IPS DF 6.9 (cell line): ENCODE measurements at places on chromosomes 3 and 15.

- no peak for DNase-seq
These were observed 46.0 kb downstream of the RHCG start for GRCh38 chr15:89450076-89451006.

- no peak for DNase-seq
These were observed 242.1 kb downstream of the ITPR1 start for GRCh38 chr3:4735243-4735642.

GRCh38 chr3:122313281-122313680, 11.8 kb upstream of the CSTA start:
- DNase-seq = no peak

- DNase-seq = peak; percentile 54
These were observed 69.7 kb upstream of the LINGO1 start for GRCh38 chr15:77702211-77702957.

- DNase-seq = no peak
These were observed 143.2 kb downstream of the KLHL25 start for GRCh38 chr15:85651548-85651947.

GRCh38 chr3:30457726-30458125, 148.7 kb upstream of the TGFBR2 start:
- no peak for DNase-seq

DNA sequence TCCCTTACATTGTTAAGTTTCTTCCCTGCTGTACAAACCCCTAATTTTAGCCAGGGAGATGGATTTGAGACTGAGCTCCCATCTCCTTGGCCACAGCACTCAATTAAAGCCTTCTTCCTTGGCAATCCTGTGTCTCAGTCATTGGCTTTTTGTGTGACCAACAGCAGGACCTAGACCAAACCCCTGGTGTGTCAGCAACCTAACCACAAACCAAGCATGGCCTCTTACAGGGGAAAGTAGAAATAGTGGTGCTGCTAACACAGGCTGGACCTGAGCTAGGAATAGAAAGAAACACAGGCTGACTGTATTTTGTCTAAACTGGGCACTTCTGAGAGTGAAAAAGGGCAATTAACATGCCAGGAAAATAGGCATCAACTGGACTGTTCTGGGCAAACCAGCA, 37.9 kb downstream of the PPCDC start:
- no peak for DNase-seq

- no peak for DNase-seq
These were observed 31.4 kb downstream of the FLNB start for GRCh38 chr3:58039601-58040000.

DNA sequence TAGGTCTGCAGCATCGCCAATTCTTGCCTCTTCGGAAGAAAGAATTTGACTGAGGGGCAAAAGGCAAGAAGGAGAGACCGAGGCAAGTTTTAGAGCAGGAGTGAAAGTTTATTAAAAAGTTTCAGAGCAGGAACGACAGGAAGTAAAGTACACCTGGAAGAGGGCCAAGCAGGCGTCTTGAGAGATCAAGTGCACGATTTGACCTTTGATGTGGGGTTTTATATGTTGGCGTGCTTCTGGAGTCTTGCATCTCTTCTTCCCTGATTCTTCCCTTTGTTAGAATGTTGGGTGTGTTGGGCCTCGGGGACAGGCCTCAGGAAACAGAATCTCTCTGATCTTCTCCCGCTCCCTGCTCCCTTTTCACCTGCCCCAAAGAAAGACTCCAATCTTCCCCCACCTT, 40.6 kb upstream of the FLNB start:
- DNase-seq = no peak

- no peak for DNase-seq
These were observed 245.4 kb upstream of the TPM1 start for GRCh38 chr15:62797171-62797570.

DNA sequence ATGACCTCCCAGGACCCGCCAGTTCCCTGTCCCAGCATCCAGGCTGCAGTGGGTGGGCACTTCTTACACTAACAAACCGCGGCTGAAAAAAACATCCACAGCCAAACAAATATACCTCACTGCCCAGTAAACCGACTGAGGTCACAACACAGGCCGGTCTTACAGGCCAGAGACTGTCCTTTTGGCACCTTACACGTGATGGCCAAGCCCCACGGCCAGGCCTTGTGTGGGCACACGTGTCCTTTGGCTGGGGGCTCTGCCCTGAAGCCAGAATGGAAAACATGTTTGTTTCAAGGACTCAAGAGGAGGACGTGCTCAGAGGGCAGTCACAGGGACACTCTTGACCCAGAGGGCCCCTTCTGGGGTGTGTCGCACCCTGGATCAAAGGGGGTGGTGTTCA, 9.8 kb downstream of the SLC38A3 start:
- no peak for DNase-seq

- no peak for DNase-seq
These were observed 8.2 kb downstream of the GORASP1 start for GRCh38 chr3:39099242-39099641.

DNA sequence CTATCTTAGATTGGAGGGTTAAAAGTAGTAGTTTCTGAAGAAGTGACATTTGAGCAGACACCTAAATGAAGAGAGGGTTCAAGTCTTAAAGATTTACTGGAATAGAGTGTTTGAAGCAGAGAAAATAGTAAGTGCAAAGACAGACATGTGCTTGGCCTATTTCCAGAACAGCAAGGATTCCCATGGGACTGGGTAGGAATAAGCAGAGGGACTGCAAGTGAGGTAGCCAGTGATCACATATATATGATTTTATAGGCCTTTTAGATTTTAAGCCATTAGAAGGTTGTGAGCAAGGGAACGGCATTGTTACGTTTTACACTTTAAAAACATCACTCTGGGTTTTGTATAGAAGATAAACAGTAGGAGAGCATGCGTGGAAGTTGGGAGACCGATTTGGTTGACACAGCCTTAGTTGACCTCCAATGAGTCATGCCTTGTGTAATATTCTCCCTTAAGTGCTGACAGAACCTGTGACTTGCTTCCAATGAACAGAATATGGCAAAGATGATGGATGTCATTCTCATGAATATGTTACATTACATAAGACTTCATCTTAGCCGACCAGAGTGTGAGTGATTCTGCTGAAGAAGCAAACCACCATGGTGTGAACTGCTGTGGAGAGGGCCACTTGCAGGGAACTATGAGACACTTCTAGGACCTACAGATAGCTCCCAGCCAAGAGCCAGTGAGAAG, 37.1 kb upstream of the SLC4A7 start:
- no peak for DNase-seq

DNA sequence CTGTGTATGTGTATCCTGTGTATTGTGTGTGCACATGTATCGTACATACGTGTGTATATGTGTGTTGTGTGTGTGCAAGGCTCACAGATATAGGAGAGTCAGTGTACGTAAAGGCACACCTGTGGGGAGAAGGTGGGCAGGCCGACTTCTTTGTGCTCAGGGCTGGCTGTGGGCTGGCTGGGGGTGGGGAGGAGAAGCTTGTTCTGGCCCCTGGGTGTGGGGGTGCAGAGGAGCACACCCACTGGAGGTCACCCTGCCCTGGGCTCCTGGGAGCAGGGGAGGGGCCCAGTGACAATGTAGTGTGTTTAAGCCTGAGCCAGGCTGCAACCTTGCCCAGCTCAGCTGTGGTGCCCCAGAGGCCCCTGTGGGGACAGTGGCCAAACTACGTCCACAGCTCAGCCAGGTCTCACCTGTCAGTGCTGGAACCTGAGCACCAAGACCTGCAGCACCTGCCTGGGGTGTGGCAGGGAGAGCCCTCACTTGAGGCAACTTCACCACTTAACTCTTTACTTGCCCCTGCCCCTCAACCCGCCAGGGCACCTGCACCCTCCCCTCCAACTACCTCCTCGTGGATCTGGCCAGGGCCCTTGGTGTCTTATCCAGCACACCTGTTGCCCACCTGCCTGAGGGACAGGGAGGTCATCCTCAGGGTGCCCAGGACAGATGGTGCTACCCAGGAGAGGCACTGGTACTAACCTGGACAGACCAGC, 2.6 kb upstream of the HHATL start:
- DNase-seq = no peak

- DNase-seq = no peak
These were observed 5.7 kb upstream of the EXOG start for GRCh38 chr3:38490281-38491030.

DNA sequence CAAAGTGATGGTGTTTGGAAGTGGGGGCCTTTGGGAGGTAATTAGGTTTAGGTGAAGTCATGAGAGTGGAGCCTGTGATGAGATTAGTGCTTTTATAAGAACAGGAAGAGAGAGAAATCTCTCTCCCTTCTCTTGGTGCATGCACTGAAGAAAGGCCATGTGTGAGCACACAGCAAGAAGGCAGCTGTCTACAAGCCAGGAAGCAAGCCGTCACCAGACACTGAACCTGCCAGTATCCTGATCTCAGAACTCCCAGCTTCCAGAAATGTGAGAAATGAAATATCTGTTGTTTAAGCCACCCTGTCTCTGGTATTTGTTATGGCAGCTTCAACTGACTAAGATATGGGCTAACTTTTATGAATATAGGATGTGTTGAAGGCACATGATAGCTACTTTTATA, 72.6 kb downstream of the REC114 start:
- no peak for DNase-seq

GRCh38 chr15:60079210-60079609, 75.1 kb downstream of the FOXB1 start:
- no peak for DNase-seq

DNA sequence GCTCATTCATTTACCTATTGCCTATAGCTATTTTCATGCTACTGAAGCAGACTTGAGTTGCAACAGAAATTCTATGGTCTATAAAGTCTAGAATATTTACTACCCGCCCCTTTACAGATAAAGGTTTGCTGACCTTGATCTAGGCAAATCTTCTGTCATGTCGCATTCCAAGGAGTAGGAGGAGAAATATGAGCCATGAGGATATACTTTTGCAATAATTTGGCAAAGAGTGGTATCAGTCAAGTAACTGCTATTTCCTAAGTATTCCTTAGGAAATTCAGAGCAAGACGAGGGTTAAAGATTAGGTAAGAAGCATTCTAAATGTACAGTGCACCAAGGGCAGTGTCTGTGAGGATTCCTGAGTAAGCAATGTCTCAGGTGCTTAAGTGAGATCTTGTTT, 121.0 kb upstream of the NUDT16 start:
- no peak for DNase-seq

GRCh38 chr3:99413504-99413903, 224.9 kb upstream of the COL8A1 start:
- no peak for DNase-seq

GRCh38 chr3:169429328-169429727, 234.2 kb downstream of the MECOM start:
- DNase-seq = no peak

GRCh38 chr3:61541694-61542093, 19.7 kb upstream of the PTPRG start:
- DNase-seq = no peak

GRCh38 chr3:14823393-14823792, 4.6 kb downstream of the FGD5 start:
- DNase-seq = no peak

DNA sequence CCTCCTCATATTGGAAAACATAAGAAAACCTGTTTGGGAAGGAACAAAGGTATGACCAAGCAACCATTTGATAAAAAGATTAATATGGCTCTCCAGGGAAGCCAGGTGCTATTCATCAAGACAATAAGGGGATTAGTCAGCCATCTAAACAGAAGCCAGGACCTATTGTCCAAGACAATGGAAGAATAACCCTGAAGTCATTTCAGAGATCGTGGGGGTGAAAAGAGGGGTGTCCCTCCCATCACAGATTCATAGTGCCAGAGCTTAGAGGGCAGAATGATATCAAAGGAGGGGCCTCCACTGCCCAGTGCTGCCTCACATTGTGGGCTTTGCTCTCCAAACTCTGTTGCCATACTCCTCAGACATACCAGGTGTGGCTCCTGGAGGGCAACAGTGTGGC, 73.5 kb downstream of the DAPK2 start:
- no peak for DNase-seq

- DNase-seq = no peak
These were observed 119.9 kb upstream of the MELTF start for GRCh38 chr3:197149528-197149927.

DNA sequence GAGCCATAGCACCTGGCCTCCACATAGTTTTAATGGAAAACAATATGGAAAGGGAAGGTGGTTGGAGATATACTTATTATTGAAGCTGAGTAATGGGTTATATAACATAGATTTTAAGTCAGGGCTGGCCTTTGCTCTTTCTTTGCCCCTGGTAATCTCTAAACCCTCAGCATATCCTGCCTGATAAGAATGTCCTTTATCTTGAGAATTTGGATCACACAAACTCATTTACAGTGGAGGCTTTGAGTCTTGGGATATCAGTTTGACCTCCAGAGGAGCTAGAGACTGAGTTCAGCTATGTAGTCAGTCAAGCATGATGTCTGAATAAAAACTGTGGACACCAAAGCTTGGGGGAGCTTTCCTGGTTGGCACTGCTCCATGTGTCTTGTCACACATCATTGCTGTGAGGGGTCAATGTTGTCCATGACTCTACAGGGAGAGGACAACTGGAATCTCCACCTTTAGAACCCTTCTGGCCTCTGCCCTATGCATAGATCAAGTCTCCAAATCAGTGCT, 9.0 kb upstream of the C3orf33 start:
- no peak for DNase-seq

GRCh38 chr3:16347548-16347947, 82.5 kb downstream of the OXNAD1 start:
- DNase-seq = no peak

DNA sequence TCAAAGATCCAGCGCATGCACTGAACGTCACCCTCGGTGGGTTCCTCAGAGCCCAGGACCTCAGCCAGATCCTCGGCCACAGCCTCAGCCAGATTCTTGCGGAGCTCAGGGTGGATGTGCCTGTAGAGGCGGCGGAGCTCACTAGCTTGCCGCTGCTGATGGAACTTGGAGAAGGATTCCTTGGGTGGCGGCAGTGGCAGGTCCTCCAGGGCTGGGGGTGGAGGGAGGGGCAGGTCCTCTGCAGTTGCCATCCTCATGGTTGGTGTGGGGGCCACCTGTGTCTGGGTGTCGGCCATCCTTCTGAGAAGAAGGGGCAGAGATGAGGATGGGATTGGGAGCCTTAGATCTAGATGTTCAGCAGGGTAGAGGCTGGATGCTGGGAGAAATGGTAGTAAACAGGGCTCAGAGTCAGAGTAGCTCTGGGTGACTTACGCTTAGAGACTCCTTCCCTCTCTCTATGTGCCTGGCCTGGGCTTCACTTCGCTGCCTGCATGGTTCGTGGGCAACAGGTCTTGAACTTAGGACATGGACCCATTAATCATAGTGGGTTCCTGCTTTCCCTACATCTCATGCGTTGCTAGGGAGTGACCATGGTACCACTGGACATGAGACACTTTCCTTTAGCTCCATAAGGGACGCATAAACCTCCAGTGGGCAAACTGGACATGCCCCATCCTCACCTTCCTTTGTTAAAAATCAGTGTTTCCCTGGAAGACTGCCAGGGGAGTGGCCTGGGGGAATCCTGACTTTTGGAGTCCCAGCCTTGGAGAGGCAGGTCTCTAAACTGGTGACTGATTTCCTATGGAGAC, 3.0 kb downstream of the XIRP1 start:
- DNase-seq = no peak
